ENCODE measurements at places on chromosomes 6 and 20.

DNA sequence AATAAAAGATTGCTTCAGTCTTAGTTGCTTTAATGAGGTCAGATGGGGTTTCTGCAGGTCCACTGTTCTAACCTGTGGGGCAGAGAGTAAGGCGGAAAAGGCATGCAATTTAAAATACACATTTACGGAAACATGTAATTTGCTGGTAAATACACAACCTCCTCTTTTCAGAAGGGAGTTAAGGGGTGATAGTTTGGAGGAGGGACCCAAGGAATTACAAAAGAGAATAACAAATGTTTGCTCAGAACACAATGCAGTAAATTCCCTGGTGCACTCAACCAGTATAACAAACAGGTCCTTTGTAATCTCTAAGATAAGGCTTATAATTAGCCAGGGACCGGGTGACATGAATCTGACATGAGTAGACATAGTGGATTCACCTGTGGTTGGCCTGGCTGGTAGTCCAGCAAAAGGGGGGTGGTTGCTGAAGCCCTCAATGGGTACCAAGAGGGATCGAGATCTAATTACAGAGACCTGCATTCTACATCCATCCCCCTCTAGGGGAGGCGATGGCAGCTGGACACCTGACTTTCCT is 295.1 kb downstream of the PHACTR1 start:
- no peak for DNase-seq

- no peak for DNase-seq
Observed at GRCh38 chr20:24158281-24158680, 169.7 kb upstream of the GGTLC1 start.

GRCh38 chr6:71592643-71593042 is 293.7 kb upstream of the RIMS1 start:
- no peak for DNase-seq

DNA sequence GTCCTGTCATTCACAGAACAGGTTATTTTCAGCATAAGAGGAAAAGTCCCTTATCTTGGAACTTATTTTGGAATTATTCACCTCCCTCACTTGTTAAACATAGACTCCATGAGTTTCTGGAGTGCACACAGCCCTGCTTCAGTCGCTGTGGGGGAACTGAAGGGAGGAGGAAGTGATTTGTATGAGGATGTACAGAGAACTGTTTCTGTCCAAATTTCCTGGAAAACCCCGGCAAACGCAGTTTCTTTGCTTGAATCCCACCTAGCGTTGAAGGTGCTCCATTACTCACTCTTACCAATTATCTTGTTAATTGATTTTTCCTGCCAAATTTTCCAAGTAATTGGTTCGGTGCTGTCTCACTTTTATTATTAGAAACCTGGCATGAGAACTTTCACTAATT is 78.0 kb upstream of the AGPAT4 start:
- DNase-seq, result no peak

DNA sequence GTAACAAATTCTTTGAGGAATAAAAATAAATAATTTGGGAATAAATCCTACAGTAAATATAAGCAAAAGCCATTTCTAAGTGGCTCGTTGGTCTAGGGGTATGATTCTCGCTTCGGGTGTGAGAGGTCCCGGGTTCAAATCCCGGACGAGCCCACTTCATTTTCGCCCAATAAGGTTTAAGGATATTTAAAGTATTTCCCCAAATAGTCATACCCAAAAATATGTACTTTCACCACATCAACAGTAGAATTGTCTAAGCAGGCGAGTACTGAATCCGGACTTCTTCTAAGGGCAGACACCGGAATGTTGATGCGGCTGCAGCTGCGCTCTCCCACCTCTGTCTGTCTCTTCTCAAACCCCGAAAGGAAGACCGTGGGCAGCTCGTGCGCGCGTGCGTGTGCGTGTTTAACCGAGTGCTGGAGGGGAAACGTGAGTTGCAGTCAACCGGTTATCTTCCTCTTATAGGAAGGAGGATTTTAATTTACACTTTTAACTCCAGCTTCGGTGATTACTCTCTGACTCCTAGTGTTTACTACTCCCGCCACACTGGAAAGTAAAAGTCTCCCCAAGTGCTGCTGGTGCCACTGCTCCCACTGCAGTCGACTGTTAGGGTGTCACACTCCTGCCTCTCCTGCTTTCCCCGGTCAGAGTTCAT is 155.7 kb upstream of the PRSS16 start:
- peak; percentile 54 for DNase-seq
